Motor neuron (in vitro differentiated cells): ENCODE measurements at places on chromosomes 6 and 20.

DNA sequence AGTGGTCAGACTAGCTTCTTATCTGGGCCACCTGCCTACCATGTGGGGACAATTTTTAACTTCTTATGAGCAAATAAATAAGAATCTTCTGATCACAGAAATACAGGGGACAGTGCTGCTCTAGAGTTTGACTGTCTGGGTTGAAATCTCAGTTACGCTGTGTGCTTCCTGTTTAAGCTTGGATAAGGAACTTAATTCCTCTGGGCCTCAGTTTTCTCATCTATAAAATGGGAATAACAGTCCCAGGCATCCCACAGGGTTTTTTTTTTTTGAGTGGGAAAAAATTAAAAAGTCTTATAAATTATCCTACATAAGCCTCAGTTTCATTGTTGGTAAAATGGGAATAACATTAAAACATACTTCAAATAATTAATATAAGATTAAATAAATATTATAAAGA lies 340.9 kb downstream of the ESR1 start:
- ATAC-seq: no peak

DNA sequence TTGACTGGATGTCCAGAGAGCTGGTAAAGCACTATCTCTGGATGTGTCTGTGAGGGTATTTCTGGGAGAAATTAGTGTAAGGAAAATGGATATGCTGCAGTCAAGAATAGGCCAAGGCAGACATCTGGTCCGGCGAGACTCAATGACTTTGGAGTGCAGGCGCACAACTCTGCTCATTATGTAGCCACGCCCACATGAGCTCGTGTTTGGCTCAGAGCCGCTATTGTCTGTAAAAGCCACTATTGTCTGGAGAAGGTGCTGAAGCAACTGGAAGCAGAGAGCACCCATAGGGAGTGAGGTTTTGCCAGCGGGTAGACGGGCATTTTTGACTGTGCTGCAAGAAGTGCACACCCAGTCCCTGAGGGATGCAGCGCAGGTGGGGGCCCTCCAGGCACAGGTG lies 305.0 kb upstream of the POU3F2 start:
- ATAC-seq: no peak

GRCh38 chr6:80209430-80209829 lies 103.0 kb downstream of the BCKDHB start:
- no peak for ATAC-seq

DNA sequence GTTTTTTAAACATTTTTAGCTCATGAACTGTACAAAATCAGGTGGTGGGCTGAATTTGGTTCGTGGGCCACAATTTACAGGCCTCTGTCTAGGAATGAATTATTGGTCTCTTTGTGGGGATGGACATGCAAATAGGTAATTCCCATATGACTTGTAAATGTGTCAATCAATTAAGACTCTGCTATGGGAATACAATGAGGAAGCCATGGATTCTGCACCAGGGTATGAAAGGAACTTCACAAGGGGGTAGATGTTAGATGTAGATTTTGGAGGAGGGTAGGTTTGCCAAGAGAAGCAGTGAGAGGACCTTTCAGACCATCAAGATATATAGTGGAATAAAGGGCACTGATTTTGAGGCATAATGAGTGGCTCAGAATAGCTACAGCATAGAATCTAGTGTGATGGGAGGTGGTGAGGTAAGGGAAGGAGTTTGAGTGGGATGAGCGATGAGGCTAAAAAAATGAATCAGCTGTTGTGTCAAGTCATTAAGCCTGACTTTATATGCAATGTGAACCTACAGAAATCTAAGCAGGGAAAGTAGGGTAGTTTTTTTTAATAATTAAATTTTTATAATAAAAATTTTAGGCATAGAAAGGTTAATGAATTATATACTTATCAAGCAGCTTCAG lies 32.6 kb upstream of the RNF182 start:
- ATAC-seq: no peak

DNA sequence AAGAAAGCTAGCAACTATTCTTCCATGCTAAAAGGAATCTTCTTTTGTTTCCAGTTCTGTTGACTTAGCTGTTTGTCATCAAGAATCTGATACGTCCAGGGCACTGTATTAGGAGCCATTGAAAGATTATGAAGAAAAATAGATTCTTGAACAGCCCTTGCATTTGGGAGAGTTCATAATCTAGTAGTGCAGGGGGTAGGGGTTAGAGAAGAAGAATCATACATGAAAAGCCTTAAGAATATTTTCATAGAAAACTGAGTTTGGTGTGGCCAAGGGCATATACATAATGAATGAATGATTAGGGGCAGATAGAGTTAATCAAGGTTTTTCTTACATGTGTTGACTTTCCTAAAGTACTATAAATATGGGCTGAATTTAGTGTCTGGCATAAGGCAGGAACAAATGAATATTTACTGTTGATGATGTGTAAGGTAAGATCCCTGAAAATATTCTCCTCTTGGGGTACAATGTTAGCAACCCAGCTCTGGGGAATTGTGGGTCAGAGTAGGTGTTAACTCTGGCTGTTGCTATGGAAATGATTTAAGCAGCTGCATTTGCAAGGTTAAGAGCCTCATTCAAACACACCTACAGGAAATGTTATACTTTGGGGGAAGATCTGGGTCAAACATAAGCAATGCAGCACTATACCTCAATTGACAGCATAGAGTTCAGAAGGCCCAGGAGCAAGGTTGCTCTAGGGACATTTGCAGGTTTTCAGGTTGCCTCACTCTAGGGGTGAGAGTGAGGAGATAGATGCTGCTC lies 667.3 kb upstream of the CITED2 start:
- no peak for ATAC-seq

DNA sequence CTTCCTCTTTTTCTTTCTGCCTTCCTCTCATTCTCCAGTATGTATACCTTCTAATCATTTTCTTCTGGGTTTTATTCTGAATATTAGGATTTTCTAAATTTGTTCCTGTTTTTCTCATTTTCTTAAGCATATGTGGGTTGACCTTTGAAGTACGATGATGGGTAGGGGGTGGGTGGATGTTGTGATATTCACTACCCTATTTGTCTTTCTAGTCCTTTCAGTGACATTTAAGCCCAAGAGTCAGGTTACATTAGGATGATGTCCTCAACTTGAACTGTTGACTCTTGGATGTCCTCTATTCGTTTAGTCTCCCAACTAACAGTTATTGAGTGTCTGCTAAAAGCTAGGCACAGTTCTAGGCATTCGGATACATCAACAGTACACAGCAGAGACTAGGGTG lies 7.3 kb downstream of the ABT1 start:
- ATAC-seq: no peak
